ENCODE measurements at places on chromosomes 6 and 20. TPM values are rescaled to one million over a fixed set of nuclear protein-coding genes. Genes with fewer than 3 reads are reported as not detected.

The POLR3F gene
- 15.3 TPM for total RNA-seq

GRCh38 chr6:154239392-154239791 is 117.2 kb downstream of the IPCEF1 start:
- peaks cover 40% of the 10 kb centered on the region for H3K4me1 ChIP-seq
- peak overlapping the region; percentile 28 for H3K27ac ChIP-seq
- DNase-seq, result no peak
- no peaks in the 10 kb centered on the region for H3K27me3 ChIP-seq
- no peak overlapping the region for H3K4me3 ChIP-seq
- H3K36me3 ChIP-seq, result peaks cover 11% of the 10 kb centered on the region

DNA sequence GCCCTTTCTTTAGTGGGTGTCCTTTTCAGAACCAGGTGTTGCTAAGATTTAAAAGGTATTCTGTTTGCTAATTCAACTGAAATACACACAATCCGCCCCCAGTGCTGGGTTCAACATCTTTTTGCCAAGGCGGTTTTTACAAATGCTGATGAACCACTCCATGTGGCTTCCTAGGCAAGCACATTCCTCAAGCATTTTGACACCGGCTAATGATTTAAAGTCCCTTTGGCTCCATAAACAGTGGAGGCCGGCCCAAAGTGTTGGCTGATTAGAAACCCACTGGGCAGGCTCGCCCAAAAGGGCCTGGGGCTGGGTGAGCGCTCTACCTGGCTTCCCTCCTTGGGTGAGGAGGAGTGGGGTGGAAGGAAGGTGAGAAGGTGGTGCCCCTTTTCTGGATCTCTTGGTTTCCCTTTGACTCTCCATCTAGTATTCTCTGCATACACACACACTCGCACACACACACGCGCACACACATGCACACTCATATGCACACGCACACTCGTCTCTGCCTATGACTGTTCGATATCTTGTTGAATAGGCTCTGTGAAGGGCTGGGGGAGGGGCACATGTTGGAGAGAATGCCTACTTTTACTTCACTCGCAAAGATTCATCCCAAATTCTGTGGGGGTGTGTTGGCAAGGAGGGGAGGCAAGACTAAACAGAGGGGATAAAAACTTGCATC is 66.7 kb upstream of the ARMC2 start:
- peak overlapping the region; percentile 82 for H3K4me3 ChIP-seq
- H3K27me3 ChIP-seq, result peaks cover 66% of the 10 kb centered on the region
- H3K36me3 ChIP-seq, result no peaks in the 10 kb centered on the region
- H3K27ac ChIP-seq, result no peak overlapping the region

DNA sequence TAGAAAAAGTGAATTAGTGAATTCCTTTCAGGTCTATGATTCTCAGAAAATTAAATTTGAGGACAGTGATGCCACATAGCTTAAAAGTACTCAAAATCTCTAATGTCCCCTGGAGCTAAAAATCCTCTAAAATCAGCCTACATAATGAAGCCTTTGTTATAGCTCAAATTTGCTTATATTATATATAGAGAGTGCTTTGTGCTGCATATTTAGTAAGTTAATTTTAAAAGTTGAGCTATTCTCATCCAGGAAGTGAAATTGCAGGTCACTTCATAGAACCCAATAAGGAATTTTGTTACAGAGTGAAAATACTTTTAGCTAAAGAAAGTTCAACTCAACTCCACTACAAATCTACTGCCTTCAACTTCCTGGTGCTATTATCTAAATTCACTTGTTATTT is 507.5 kb upstream of the MAP3K7 start:
- no peak overlapping the region for H3K27ac ChIP-seq
- no peak overlapping the region for H3K4me3 ChIP-seq
- no peaks in the 10 kb centered on the region for H3K36me3 ChIP-seq
- H3K4me1 ChIP-seq, result no peaks in the 10 kb centered on the region
- peaks cover 2% of the 10 kb centered on the region for H3K27me3 ChIP-seq

The SHLD1 gene
- total RNA-seq, result 8.6 TPM

The LIN28B gene
- not detected for total RNA-seq

- peak overlapping the region; percentile 35 for H3K27ac ChIP-seq
- DNase-seq, result peak; percentile 59
- H3K4me3 ChIP-seq, result peak overlapping the region; percentile 83
- peaks cover 2% of the 10 kb centered on the region for H3K27me3 ChIP-seq
- peaks cover 19% of the 10 kb centered on the region for H3K4me1 ChIP-seq
Measured at GRCh38 chr6:141562186-141562811, 570.4 kb upstream of the GJE1 start.

The SERAC1 gene
- total RNA-seq, result 5.4 TPM

The MED23 gene
- total RNA-seq, result 29.2 TPM

- peak; percentile 91 for DNase-seq
- H3K27me3 ChIP-seq, result no peaks in the 10 kb centered on the region
- H3K4me3 ChIP-seq, result no peak overlapping the region
- H3K4me1 ChIP-seq, result peaks cover 12% of the 10 kb centered on the region
Measured at GRCh38 chr20:31560094-31560745, 44.9 kb upstream of the ID1 start.

The C20orf202 gene
- total RNA-seq, result 0.12 TPM

- DNase-seq, result no peak
- H3K4me1 ChIP-seq, result peaks cover 4% of the 10 kb centered on the region
- peaks cover 7% of the 10 kb centered on the region for H3K27me3 ChIP-seq
Measured at GRCh38 chr20:19976595-19977372, 40.4 kb upstream of the NAA20 start.

- DNase-seq, result peak; percentile 45
- H3K36me3 ChIP-seq, result no peaks in the 10 kb centered on the region
- no peak overlapping the region for H3K4me3 ChIP-seq
- no peak overlapping the region for H3K27ac ChIP-seq
Measured at GRCh38 chr6:14474816-14475215, 357.2 kb downstream of the CD83 start.

DNA sequence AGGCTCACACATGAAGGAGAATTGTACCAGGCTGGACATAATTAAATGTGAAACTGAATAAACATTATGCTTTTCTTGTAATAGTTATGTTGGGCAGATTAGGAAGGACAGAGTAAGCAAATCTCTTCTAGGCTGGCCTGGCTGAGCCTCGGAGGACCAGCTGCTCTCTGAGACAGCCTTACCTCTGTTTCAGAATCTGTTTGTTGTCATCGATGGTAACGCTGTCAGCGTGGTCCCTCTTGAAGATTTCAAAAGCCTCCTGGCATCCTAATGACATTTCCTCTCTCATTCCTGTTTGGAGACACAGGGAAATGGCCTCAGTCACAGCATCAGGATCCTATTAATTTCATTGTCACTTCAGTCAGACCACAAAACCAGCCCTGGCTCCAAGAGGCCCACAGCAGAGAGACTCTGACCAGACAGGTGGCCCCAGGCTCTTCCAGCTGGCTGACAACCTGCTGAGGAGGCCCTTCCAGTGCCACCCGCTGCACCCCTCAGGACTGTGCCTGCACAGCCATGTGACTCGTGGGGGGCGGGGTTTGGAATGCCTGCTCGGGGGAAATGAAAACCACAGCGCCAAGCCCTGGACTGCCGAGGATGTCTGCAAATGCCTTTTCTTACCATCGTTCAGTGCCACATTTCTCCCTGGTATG is 108.5 kb upstream of the KCNK16 start:
- H3K4me3 ChIP-seq, result no peak overlapping the region
- no peak for DNase-seq
- no peaks in the 10 kb centered on the region for H3K4me1 ChIP-seq
- no peak overlapping the region for H3K27ac ChIP-seq
- H3K36me3 ChIP-seq, result no peaks in the 10 kb centered on the region
- no peaks in the 10 kb centered on the region for H3K27me3 ChIP-seq

DNA sequence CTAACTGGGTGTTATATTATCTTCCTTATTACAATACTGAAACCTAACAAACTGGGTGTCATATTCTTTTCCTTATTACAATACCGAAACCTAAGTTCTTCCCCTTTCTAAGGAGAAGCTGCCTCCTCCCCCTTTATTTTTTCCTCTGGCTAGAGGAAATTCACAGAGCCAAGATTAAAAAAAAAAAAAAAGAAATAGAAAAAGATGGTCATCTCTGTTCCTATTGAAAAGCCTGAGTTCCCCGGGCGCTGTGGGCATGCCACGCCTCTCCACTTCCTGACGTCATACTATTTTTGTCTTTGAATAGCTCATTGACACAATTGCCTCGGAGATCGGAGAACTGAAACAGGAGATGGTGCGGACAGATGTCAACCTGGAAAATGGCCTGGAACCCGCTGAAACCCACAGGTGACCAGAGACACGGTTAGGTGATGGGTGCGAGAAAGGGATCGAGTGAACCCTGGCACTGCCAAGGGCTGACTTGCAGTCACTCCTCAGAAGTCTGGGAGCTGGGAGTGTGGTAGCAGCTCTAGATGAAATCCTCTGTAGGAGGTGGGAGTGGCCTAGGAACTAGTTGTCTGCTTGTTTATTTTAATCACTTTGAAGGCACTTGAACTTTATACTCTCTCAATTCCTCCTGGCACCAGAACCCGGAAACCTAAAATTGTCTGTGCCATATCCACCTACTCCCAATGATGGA is 82.2 kb upstream of the NAA20 start:
- peaks cover 42% of the 10 kb centered on the region for H3K27me3 ChIP-seq
- no peaks in the 10 kb centered on the region for H3K36me3 ChIP-seq
- H3K4me3 ChIP-seq, result no peak overlapping the region

DNA sequence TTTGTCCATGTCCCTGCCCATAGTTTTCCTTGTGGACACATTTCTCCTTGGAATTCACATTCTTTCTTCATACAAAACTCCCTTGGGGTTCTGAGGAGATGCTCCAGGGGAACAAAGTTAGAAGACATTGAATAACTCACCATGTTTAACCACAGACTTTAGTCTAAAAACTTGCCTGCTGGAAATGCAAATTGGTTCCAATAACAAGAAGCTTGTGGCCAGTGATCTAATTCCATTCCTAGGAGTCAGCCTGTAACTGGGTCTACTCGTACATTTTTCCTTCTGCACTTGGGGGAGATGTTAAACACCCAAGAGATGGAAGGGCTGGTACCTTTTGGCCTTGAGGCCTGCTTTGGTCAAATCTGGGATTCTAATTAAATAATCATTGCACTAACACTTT is 60.2 kb downstream of the SCML4 start:
- peaks cover 2% of the 10 kb centered on the region for H3K27me3 ChIP-seq
- no peak overlapping the region for H3K27ac ChIP-seq
- H3K4me3 ChIP-seq, result no peak overlapping the region
- no peak for DNase-seq

The SIM1 gene
- not detected for total RNA-seq

DNA sequence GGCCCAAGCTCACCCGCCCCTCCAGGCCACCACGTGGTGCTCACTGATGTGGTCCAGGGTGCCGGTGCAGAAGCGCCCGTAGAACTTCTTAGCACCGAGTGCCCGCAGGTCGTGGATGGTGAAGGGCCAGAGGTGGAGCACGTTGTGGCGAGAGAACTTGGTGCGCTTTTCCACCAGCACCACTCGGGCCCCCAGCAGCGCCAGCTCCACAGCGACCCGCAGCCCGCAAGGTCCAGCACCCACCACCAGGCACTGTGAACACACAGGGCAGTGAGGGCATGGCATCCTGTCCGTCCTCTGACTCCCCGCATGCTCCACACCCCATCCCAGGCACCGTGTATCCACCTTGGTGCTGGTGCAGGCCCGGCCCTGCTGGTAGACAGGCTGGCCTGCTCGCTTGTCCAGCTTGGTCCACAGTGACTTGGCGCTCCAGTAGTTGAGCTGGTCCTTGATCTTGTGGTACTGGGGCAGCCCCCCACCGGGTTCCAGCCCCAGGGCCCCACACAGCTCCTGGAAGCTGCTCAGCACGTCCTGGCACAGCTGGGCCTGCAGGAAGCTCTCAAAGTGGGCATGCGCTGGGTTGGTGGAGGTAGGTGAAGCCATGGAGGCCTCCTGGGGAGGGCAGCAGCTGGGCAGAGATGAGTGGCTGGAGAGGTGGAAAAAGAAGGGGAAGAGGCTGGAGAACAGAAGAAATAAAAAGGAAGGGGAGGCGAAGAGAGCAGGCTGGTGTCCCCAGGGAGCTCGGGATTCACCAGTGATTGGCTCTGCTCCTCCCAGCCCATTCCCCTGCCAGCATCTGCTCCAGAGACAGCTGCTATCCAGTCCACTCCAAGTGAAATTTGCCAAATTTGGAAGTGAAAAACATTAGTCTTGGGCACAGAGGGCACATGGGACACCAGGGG is 1.7 kb downstream of the MICAL1 start:
- no peaks in the 10 kb centered on the region for H3K27me3 ChIP-seq
- no peak for DNase-seq
- H3K36me3 ChIP-seq, result peaks cover 33% of the 10 kb centered on the region
- peak overlapping the region; percentile 98 for H3K4me3 ChIP-seq
- H3K27ac ChIP-seq, result peak overlapping the region; percentile 95

GRCh38 chr20:47356526-47357295 is at the start of gene ZMYND8:
Gene ZMYND8 (minus strand): TSS chr20:47356699. CDS start chr20:47356670, 29 bp downstream.
- H3K27me3 ChIP-seq, result no peaks in the 10 kb centered on the region
- peak; percentile 99 for DNase-seq
- H3K36me3 ChIP-seq, result peaks cover 26% of the 10 kb centered on the region
- peak within 1 kb of the TSS; percentile 91 for H3K4me3 ChIP-seq
- H3K27ac ChIP-seq, result peak within 1 kb of the TSS; percentile 99

The IL17F gene
- total RNA-seq, result not detected

GRCh38 chr20:17281478-17281877 is 54.6 kb downstream of the PCSK2 start:
- DNase-seq, result peak; percentile 61
- no peaks in the 10 kb centered on the region for H3K36me3 ChIP-seq
- no peak overlapping the region for H3K4me3 ChIP-seq
- H3K4me1 ChIP-seq, result no peaks in the 10 kb centered on the region
- H3K27me3 ChIP-seq, result no peaks in the 10 kb centered on the region

DNA sequence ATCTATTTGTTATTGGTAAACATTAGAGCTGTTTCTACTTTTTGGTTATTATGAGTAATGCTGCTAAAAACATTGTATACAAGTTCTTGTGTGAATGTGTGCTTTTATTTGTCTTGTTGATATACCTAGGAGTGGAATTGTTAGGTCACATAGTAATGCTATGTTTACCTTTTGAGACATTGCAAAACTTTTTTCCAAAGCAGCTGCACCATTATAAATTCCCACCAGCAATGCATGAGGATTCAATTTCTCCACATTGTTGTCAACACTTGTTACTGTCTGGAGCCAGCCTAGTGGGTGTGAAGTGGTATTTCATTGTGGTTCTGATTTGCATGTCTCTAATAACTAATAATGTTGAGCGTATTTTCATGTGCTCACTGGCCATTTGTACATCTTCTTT is 145.9 kb downstream of the CCDC170 start:
- DNase-seq, result no peak
- H3K27me3 ChIP-seq, result peaks cover 13% of the 10 kb centered on the region
- H3K27ac ChIP-seq, result no peak overlapping the region
- no peak overlapping the region for H3K4me3 ChIP-seq
- no peaks in the 10 kb centered on the region for H3K36me3 ChIP-seq

GRCh38 chr6:43120101-43120763 is 44.1 kb downstream of the PTK7 start:
- H3K36me3 ChIP-seq, result no peaks in the 10 kb centered on the region
- DNase-seq, result no peak
- H3K4me1 ChIP-seq, result no peaks in the 10 kb centered on the region
- H3K4me3 ChIP-seq, result no peak overlapping the region
- no peak overlapping the region for H3K27ac ChIP-seq

GRCh38 chr6:79421707-79422484 is 115.3 kb downstream of the LCA5 start:
- no peaks in the 10 kb centered on the region for H3K36me3 ChIP-seq
- H3K4me1 ChIP-seq, result no peaks in the 10 kb centered on the region
- H3K27ac ChIP-seq, result no peak overlapping the region
- H3K4me3 ChIP-seq, result no peak overlapping the region
- peaks cover 5% of the 10 kb centered on the region for H3K27me3 ChIP-seq
- no peak for DNase-seq

The TMC2 gene
- not detected for total RNA-seq

The BANF2 gene
- total RNA-seq, result not detected

GRCh38 chr6:9576521-9576920 is 838.4 kb downstream of the TFAP2A start:
- DNase-seq, result no peak
- H3K4me1 ChIP-seq, result no peaks in the 10 kb centered on the region
- no peaks in the 10 kb centered on the region for H3K36me3 ChIP-seq
- H3K4me3 ChIP-seq, result no peak overlapping the region
- H3K27me3 ChIP-seq, result no peaks in the 10 kb centered on the region
- H3K27ac ChIP-seq, result no peak overlapping the region

The PRDM13 gene
- total RNA-seq, result 0.05 TPM

The NRN1 gene
- 4.8 TPM for total RNA-seq
